Thoracic aorta (tissue), 2 donors: ENCODE measurements at places on chromosomes 6 and 20. TPM values are rescaled to one million over a fixed set of nuclear protein-coding genes. Genes with fewer than 3 reads are reported as not detected.

The SFTA2 gene
- not detected for total RNA-seq

The SPATA25 gene
- 16.6 TPM for total RNA-seq

- no peaks in the 10 kb centered on the region for H3K4me1 ChIP-seq
- H3K36me3 ChIP-seq = no peaks in the 10 kb centered on the region
- H3K27ac ChIP-seq = no peak overlapping the region
These were observed 48.5 kb upstream of the EDN1 start for GRCh38 chr6:12241493-12242175.

GRCh38 chr20:4202441-4202840, 187.1 kb upstream of the RNF24 start:
- H3K4me1 ChIP-seq = no peaks in the 10 kb centered on the region
- no peak overlapping the region for H3K27ac ChIP-seq
- no peaks in the 10 kb centered on the region for H3K27me3 ChIP-seq
- no peak for DNase-seq
- H3K4me3 ChIP-seq = no peak overlapping the region

- no peak overlapping the region for H3K27ac ChIP-seq
- DNase-seq = no peak
- no peaks in the 10 kb centered on the region for H3K27me3 ChIP-seq
- peaks cover 29% of the 10 kb centered on the region for H3K4me1 ChIP-seq
- H3K36me3 ChIP-seq = no peaks in the 10 kb centered on the region
These were observed 174.3 kb upstream of the ID4 start for GRCh38 chr6:19662911-19663310.

- no peak for DNase-seq
- no peaks in the 10 kb centered on the region for H3K4me1 ChIP-seq
- no peaks in the 10 kb centered on the region for H3K36me3 ChIP-seq
These were observed 151.3 kb downstream of the CDC5L start for GRCh38 chr6:44538807-44539201.
